ENCODE measurements at places on chromosomes 12 and 14.

- no peak for DNase-seq
Measured at GRCh38 chr14:103984196-103984595, 41.9 kb upstream of the RD3L start.

- DNase-seq = peak; percentile 1
Measured at GRCh38 chr12:38411426-38411825, 94.9 kb downstream of the ALG10B start.

- no peak for DNase-seq
Measured at GRCh38 chr14:103078860-103079587, 5.0 kb upstream of the LBHD2 start.

DNA sequence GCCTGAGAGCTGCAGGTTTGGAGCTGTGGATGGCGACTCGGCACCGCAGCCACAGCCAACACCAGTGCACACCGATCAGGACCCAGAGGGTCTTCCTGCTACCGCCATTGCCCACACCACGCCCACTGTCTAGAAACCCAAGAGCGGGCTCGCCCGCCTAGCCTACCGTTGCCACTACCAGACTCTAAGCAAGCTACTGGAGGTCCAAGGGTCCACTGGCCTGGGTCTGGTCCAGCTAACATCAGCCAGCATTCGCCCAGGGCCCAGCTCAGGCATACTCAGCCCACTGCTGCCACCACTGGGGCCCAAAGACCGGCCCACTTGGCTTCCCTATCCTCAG lies 30.5 kb upstream of the MON2 start:
- no peak for DNase-seq

DNA sequence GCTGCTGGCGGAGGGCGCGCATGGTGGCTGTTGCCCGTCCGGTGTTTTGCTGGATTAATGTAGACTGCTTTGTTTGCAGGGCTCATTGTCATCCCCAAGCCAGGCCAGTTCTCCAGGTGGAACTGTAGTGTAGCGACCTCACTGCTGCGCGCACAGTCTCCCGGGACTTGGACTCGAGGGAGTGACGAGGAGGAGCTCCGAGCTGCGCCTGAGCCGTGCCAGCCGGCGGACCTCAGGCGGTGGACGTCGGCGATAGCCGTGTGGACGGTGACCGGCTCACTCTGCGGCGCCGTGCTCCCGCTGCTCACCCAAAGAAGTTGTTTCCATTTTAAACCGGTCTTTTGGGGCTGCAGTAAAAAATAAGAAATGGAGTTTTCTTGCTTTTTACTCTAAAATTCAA lies 82.2 kb downstream of the MOK start:
- DNase-seq = no peak

- DNase-seq = no peak
Measured at GRCh38 chr12:110750784-110751461, 8.2 kb upstream of the PPP1CC start.

DNA sequence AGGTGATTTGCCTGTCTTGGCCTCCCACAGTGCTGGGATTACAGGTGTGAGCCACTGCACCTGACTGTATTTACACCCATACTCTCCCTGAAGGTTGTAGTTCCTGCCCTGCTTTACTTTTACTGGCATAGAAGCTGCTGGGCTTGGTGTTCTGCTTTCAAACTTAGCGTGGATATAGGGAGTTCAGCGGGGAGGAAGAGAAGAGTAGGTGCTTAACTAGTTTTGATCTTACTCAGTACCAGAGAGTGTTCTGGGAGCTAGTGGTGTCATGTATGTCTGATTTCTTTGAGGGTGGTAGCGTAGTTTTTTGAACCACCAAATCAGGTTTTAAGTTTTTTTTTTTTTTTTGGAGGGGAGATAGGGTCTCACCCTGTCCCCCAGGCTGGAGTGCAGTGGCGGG lies 13.8 kb downstream of the RCOR1 start:
- no peak for DNase-seq

GRCh38 chr12:9331218-9331626 lies 123.0 kb upstream of the PZP start:
- no peak for DNase-seq

DNA sequence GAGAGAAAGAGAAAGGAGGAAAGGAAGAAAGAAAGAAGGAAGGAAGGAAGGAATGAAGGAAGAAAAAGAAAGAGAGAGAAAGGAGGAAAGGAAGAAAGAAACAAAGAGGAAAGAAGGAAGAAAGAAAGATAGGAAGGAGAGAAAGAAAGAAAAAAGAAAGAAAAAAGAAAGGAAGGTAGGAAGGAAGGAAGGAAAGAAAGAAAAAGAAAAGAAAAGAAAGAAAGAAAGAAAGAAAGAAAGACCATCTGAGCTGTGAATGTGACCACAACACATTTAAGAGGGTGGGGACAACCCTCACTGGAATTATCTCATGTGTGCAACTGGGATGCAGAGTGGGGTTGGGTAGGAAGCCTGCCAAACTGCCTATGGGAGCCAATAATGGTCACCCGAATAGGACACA lies 36.0 kb upstream of the BATF start:
- DNase-seq = no peak

DNA sequence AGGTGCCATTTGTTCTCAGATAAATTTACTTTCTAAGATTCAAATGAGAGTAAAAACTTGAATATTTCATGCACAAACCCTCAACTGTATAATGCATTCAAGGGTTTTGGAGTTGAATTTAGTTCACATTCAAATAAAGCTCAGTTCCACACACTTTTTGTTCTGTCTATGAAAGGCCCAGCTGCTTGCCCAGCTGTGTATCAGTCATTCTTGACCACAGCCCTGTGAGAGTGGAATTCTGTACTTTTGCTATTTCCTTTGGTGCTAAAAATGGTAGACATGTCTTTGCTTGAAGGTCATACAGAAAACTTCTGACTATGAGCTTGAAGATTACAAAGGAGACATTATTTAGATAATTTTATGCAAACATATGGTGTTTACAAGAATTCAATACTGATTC lies 110.4 kb downstream of the KCNC2 start:
- DNase-seq = no peak

DNA sequence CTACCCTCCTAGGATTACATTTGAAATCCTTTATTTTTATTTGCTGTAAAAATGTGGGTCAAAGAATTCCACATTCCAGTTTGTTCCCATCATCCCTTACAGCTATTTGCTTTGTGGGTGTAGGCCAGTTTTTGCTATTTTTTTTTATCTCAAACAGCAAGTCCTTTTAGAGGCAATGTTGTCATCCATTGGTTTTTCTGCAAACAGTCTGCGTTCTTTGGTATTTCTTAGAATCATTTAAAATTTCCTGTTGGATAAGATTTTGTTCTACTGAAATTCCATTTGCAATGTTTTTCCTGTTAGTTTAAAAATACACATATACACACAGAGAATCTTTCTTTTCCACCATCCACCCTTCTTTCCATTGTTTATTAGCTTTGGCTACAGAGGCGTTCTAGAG lies 53.3 kb upstream of the STK38L start:
- DNase-seq = no peak

GRCh38 chr12:80143537-80143936 lies 44.2 kb downstream of the OTOGL start:
- no peak for DNase-seq

DNA sequence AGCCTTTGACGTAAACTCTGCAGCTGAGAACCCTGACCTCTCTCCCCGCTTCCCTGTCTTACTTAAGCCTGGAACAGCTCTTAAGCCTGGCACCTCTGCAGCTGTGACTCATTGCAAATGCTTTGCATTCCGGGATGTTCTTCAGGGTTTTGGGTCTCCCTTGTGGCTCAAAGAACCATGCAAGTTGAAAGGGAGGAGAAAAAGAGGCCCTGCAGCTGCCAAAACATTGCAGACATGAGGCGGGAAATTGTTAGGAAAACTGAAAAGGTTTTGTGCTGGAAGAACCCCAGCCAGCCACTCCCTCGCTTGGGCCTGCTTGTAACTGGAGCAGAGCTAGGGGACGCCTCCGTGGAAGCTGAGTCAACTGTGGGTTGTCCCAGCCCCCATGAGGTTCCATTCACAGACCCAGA lies 60.2 kb upstream of the FERMT2 start:
- DNase-seq = no peak

GRCh38 chr12:116065606-116066005 lies 211.9 kb downstream of the MED13L start:
- no peak for DNase-seq

GRCh38 chr12:72622556-72622955 lies 350.4 kb downstream of the TRHDE start:
- no peak for DNase-seq

GRCh38 chr12:127479256-127479655 lies 787.7 kb upstream of the TMEM132C start:
- DNase-seq = no peak

DNA sequence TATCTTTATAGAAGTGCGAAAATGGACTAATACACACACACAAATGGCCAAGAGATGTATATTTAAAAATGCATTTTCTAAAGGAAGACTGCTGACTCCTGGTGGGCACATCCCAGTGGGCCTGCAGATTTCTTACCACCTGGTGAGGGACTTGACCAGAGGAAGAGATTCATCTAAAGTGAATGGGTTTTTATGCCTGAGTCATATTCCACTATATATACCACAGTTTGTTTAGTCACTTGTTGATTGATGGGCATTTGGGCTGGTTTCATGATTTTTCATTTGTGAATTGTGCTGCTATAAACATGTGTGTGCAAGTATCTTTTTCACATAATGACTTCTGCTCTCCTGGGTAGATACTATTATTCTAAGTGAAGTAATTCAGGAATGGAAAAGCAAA lies 277.3 kb downstream of the SLC16A7 start:
- no peak for DNase-seq

DNA sequence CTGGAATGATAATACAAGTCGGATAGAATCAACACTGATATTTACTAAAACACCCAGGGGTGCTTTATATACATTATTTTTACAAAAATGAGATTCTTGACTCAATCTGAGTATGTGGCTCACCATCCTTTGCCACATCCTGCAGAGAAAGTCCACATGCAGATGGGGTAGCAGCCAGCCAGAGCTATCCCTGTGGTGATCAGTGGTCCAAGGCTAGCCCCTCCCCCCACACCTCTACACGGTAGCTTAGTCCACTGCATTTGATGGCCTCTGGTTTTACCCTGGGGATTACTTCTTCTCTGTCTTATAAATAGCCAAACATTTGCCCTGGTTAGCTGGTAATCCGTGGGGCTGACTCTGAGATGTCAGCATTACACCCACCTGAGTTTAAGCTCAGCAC lies 28.1 kb upstream of the TTC7B start:
- no peak for DNase-seq

DNA sequence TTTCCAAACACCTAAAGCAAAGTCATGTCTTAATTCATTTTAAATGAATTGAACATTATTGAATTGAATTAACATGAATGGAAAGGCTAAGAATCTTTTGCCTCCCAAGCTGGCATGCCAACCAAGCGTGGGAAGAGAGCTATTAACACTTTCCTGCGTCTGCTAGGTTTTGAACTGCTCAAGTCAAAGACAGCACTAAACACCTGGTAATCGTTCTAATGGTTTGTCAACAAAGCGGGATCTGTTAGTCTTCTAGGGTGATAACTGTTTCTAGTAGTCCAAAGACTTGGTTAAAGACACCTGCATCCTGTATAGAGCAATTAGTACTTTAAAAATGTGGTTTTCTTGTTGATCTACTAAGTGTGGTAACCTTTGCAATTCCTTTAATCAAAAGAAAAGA lies 164.2 kb upstream of the HMGA2 start:
- DNase-seq = no peak

GRCh38 chr12:34395056-34396005 lies 373.0 kb downstream of the ALG10 start:
- no peak for DNase-seq

DNA sequence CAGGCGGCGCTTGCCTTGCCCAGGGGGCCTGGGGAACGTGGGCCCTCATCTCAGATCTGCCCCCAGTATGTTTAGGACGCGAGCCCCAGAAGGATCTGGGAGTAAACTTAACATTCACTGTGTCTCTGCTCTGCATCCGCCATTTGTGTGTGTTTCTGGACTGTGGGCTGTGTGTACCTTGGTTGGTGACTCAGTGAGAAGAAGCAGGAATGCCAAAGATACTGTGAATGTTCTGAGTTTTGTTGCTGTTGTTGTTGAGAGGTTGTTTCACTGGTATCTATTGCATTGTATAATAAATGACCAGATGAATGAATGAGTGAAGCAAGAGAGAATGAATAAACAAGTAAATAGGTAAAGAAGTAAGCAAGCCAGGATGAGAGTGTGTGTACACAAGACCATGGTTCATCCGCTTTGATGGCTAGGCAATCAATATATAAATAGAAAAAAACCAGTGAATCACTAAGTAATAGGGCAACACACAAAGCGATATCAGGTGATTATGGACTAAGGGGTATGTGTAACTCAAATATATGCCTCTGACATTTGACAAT lies 20.5 kb downstream of the MEG3 start:
- no peak for DNase-seq

DNA sequence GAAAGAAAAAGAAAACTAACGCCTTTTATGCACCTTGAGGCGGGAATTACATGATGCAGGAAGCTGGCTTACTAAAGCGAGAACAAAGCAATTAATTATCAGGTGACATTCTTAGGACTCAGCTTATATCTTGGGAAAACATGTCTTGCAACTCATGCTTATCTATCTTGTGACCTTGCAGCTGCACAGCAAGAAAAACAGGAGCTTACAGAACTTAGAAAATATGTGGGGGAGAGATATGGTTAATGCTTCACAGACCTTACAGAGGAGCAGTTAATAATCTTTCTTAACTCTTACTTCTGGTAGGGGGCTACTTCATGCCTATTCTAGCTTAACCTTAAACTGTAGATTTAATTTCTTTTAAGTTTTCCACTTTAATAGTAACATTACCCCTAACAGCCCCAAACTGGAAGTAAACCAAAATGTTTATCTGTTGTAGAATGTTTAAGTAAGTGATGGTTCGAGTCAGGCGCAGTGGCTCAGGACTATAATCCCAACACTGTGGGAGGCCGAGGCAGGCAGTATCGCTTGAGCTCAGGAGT lies 13.2 kb upstream of the OR11G2 start:
- DNase-seq = no peak

DNA sequence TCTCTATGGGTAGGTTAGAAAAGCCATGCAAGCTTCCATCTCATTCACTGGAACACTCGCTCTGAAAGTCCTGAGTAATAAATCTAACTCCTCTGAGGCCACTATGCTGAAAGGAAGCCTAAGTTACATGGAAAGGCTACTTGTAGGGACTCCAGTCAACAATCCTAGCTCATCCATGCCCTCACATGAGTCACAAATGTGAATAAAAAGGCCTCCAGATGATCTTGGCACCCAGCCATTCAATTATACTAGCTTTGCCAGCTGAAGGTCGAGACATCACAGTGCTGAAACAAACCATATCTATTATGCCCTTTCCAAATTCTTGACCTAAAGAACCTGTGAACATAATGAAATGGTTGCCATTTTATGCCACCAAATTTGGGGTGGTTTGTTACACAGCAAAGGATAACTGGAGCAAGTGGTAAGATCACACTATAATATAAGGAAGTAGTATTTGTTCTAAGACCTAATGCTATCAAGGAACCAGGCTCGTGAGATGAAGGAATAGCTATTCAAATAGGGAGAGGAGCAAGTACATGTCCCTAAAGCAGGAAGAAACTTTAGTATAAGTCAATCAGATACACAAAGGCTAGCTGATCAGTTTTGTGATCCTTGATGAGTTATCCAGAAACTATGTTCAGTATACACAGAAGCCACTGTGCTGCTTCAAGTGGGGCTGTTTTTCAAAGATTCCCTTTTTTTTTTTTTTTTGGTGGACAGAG lies 142.1 kb downstream of the MED13L start:
- DNase-seq = no peak
